IPS DF 19.7 (cell line): ENCODE measurements at places on chromosomes 5 and 9.
A peak's percentile ranks its signal among the peaks of the same experiment; 100 is the strongest.

GRCh38 chr5:3277590-3278196, 317.9 kb upstream of the IRX1 start:
- DNase-seq = no peak

- DNase-seq = no peak
Measured at GRCh38 chr9:29697011-29697410, 2123.7 kb upstream of the C9orf72 start.

- DNase-seq = no peak
Measured at GRCh38 chr9:18722882-18723281, 248.9 kb downstream of the ADAMTSL1 start.

DNA sequence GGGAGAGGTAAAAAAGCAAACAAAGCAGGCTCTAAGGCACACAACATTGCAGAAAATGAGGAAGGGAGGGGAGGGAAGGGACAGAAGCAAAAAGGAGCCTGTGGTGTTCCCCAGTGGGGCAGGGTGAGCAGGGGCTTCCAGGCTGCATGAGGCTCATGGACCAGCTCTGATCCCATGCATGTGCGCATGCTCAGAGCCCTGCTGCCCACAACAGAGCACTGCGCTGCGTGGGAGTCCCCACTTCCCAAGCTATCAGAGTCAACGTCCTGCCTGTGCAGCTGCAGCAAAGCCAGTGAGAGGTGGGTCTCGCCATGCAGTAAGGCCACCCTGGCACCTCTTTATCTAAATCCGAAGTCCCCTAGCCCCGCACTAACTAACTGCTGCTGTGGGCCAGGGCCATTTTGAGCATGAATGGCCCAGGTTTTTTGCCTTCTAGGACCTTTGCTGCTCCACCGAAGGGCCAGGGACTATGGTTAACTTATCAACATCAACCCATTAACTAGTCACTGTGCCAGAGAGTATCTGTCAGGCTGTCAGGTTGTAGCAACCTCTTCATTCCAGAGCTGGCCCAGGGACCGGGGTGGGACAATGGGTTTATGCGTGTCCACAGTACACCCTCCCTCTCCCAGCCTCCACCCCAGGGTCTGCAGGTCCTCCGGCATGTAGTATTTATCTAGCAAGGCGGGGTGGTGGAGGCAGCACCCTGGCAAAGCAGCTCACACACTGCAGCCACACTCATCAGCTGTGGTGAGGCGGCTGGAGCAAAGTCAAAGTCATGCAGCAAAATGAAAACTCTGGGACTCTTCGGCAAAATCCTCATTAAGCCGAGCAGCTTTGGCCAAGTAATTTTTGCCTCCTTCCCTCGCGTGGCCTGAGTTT, 123.6 kb downstream of the SAXO1 start:
- DNase-seq = no peak

GRCh38 chr9:1929722-1930244, 85.4 kb upstream of the SMARCA2 start:
- DNase-seq = no peak

DNA sequence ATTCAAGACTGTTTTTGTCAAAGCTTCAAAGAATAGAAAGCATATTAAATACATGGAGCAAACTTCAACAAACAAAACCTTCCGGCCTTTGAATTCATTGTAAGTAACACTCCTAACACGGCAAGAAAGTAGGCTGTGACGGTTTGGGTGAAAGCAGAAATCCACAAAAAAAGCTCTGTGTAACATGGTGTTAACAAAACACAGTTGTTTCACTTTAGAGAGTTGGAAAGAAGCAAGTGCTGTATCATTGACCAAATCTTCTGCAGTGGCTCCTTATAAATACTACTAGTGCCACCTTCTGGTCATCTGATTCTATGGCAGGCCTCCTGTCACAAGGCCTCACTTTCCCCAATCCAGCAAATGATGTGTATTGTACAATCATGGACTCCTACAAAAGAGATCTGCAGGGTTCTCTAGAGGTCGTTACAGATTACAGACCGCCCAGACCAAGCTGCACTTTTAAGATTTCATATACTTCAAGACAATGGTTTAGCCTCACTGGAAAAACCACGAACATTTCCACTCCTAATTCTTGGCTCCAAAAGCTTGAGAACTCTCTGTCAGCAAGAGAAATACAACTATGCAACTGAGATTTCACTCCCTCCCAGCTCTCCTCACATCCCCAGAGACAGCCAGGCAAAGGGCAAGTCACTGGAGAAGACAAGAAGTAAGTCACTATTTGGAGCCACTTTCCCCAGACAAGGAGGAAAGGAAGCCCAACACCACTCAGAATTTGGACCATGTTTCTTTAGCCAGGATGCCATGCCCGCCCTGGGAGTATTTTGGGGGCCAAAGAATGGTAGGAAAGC, 196.2 kb downstream of the DTWD2 start:
- DNase-seq = no peak

GRCh38 chr5:177367323-177367848, 9.7 kb downstream of the RGS14 start:
- no peak for DNase-seq

DNA sequence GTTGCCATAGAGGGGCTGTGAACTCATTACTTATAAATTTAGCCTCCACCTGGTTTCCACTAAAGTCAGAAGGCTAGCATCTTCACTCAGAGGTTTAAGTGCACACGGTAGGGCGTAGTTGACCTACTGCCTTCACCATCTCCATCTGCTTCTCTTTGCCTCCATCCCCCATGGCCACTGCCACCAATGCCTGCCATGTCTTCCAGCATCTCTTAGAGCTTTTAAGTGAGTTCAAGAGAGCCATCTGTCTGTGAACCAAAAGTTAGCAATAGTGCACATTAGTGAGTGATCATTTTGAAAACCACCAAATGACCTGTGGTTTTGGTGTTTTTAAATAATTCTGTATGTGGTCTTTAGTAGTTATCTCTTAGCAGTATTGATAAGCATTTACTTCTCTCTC, 102.0 kb downstream of the DMRTA1 start:
- no peak for DNase-seq

DNA sequence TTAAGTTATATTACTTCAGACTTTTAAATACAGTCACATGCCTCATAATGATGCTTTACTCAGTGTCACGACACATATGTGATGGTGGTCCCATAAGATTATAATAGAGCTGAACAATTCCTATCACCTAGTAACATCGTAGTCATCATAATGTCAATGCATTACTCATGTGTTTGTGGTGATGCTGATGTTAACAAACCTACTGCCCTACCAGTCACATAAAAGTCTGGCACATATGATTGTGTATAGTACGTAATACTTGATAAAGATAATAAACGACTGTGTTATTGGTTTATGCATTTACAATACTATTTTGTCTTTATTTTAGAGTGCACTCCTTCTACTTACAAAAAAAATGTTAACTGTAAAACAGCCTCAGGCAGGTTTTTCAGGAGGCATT, 103.7 kb downstream of the PAM start:
- no peak for DNase-seq

DNA sequence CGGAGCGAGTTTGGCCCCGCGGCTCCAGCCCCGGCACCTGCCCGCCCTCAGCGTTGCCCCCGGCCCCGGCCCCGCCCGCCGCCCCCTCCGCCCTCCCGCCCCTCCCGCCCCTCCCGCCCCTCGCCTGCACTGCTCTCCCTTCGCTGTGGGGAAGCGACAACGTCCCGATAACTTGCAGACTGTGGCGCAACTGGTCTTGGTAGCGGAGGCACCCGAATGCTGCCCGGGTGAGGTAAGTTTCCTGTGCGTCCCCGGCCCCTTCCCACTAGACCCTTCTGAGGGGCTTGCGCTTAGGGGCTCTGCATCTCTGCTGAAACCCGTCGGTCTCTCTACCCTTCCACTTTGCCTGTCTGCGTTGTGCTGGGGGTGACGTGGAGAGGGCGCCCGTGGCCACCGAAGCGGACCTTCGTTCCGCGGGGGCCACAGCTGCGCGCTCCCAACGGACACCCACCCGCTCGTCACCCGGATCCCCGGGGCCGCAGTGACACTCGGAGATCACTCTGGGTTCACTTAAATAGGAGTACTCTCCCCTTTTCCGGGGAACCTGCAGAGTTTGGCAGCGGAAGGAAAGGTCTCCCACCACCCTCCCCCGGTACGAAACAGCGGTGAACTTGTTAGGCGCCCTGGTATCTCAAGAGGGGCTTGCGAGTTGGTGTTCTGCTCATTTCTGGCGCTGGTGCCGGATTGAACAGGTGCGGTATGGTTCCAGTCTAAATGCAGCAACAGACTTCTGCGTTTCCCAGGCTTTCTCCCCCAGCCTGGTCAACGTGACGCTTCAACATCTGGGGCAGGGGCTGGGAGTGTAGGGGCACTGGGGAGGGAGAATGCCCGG, 707 bp downstream of the PIP5K1B start:
- DNase-seq = no peak

DNA sequence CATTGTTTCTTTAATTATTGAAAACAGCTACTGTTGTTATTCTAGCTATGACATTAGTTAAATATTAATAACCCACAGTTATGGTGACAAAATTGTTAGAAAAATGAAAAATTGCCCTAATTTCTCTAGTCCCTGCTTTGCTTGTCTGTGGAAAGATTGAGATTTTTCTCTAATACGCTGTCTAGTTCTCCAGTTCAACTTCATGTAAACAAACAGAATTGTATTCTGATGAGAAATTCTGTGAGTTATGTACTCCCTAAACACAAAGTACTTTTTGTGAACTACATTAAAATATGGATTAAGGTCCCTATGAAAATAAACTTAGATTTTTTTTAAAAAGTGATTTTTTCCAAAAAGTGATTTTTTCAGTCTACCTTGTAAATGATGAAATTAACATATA, 8.7 kb downstream of the SLF1 start:
- no peak for DNase-seq

GRCh38 chr5:110707260-110707844, 19.1 kb downstream of the TMEM232 start:
- no peak for DNase-seq

DNA sequence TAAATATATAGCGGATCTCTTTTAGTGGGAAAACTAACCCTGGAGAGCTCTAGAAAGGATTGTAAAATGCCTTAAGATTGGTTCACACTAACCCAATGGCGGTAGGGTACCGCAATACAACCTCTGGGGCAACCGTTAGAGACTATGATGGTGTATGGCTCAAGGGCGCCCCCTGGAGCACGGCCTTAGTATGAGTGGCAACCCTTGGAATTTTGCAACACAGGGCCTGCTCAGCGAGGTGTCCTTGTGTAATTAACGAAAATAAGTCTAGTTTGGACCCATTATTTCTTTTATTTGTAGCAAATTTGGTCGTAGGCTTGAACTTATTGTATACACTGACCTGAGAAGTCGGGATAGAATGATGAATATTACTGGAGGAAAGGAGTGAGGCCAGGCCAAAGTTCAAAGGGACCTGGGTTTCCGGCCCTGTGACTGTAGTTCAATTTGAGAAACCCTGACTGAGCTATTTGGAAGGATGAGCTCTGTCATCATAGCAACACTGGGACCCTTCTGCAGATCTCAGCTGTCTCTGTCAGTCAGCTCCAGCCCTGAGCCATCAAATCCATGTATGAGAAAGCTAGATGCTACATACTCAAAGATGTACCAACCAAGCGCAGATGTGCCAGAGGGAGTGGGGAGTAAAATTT, 54.8 kb downstream of the CAMK4 start:
- peak; percentile 20 for DNase-seq

GRCh38 chr9:127096208-127096607, 26.2 kb downstream of the ANGPTL2 start:
- no peak for DNase-seq

DNA sequence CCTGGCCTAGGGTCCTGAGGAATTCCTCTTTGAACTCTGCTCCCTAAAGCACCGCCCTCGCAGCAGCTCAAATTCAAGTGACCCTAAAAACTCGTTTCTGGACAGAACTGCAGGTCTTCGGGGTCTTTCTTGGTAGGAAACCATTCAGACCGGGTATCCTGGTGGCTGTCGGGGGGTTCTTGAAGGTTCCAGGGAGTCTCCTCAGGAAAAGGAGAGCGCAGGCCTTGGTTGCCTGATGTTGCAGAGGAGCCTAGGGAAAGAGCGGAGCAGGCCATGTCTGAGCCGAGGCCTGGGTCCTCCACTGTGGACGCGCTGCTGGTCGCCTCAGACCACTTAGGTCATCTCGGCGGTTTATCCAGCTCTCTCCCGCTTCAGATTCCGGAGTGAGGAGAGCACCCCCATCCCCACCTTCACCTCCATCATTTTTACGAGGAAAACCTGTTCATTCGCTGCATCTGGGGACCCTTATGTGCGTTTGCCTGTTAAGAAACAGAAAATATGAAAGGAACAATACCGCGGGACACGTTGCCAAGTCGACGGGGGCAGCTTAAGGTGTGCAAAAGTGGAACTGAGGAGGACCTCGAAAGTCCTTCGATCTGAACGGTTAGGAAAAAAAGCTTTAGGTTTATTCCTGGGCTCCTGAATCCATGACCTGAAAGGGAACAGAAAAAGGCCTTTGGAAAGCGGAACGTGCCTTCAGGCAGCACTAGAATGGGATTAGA, 299.4 kb downstream of the PARP8 start:
- no peak for DNase-seq

- DNase-seq = no peak
Measured at GRCh38 chr9:5872511-5872910, 18.2 kb upstream of the MLANA start.

- no peak for DNase-seq
Measured at GRCh38 chr5:154755361-154756008, at the start of gene LARP1. LARP1 (plus strand) TSS chr5:154755377; CDS start chr5:154755758, 381 bp downstream.

GRCh38 chr9:125463926-125464325, 202.3 kb downstream of the GAPVD1 start:
- no peak for DNase-seq

DNA sequence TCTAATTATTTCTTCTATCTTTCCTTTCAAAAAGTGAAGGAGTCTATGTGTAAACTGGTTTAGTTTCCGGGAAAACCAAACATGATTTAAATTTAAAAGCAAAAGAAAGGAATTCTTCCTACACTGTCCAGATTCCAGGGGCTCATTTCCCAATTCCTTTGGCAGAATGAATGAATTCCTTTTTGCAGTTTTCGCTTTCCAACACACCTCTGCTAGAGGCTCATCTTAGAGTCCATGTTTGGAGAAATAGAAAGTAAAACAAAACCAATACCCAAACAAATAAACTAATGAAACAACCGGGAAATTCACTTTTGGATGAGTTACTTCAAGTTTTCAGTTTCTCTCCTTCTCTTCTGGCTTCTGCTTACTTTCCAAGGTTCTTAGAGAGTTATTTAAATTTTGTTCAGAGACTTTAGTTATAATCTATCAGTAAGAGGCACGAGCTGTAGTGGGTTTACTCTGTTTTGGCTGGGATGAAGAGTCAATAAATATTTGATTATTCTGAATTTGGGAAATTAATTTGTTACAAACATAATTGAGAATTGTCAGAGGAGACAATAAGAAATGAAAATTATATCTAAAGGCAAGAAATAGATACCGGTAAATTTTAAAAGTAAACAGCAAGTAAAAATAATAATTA, 365.0 kb upstream of the CDH9 start:
- no peak for DNase-seq

GRCh38 chr5:67215519-67216471, 19.2 kb upstream of the CD180 start:
- DNase-seq = no peak
